ENCODE measurements at places on chromosomes 3 and 15. TPM values are rescaled to one million over a fixed set of nuclear protein-coding genes. Genes with fewer than 3 reads are reported as not detected.

DNA sequence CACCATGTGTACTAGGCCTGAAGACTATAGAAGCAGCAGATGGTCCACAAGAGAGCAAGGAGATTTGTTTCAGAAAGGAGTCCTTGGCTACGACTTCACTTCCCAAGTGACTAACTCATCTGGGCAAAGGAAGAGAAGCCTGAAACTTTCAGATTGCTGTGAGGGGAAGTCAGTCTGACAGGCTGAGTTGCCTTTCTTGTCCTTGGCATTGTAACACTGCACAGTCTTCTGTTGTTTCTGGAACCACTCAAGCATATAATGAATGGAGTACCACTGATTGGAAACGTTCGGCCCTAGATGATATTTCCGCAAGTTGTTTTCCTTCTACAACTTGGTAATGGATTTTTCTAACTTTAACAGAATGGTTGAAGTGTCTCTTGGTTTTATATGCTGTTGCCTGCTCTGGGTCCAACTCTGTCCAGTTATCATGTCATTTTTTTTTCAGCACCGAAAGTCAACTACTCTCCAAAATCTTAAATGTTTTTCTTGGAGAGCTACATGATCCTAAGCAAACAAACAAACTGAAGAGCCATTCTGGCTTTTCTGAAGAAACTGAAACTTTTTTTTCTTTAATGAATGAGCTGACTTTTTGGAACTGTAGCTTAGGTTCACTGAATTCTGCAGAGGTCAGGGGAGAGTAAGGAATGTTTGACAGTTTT is 685.7 kb downstream of the MECOM start:
- H3K27ac ChIP-seq, result no peak overlapping the region
- DNase-seq, result no peak
- no peaks in the 10 kb centered on the region for H3K27me3 ChIP-seq
- H3K4me3 ChIP-seq, result no peak overlapping the region
- no peaks in the 10 kb centered on the region for H3K4me1 ChIP-seq
- H3K36me3 ChIP-seq, result no peaks in the 10 kb centered on the region

DNA sequence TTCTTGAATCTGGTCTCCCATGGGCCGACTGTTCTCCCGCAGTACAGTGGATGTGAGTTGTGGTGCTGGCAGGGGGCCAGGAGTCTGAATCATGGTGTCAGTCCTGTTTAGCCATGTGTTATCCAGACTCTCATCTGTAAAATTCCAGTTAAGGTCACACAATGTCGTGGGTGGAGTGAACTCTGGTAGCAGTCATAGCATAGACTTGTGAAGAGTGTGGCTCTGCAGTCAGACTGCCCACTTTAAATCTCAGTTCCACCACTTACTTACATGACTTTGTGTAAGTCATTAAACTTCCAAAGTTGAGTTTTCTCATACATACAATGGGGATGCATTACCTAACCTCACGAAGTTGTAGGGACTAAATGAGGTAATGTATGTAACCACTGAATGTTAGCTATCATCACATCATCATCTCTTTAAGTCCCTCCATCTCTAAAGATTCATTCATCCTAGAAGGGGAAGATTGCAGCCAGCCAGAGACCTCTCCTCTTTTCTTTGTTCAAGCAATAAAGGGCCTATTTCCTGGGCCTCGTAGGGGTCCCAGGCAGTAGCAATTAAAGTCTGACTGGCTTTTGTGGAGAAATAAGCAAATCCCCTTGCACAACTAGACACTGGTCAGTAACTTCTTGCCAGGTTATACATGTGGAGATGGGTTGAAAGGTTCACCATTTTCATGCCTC is 93.9 kb downstream of the PCCB start:
- no peaks in the 10 kb centered on the region for H3K27me3 ChIP-seq
- H3K4me3 ChIP-seq, result no peak overlapping the region
- DNase-seq, result no peak

- H3K4me1 ChIP-seq, result peaks cover 11% of the 10 kb centered on the region
- H3K27me3 ChIP-seq, result no peaks in the 10 kb centered on the region
Observed at GRCh38 chr3:155995525-155996370, 124.6 kb upstream of the KCNAB1 start.

GRCh38 chr3:148126956-148127355 is 570.7 kb upstream of the AGTR1 start:
- no peak overlapping the region for H3K27ac ChIP-seq
- H3K4me3 ChIP-seq, result no peak overlapping the region
- no peaks in the 10 kb centered on the region for H3K27me3 ChIP-seq
- no peaks in the 10 kb centered on the region for H3K4me1 ChIP-seq
- no peaks in the 10 kb centered on the region for H3K36me3 ChIP-seq

GRCh38 chr3:192237992-192238608 is 489.2 kb downstream of the FGF12 start:
- peak; percentile 41 for DNase-seq
- no peak overlapping the region for H3K4me3 ChIP-seq
- H3K4me1 ChIP-seq, result peaks cover 17% of the 10 kb centered on the region
- no peaks in the 10 kb centered on the region for H3K36me3 ChIP-seq
- no peaks in the 10 kb centered on the region for H3K27me3 ChIP-seq

DNA sequence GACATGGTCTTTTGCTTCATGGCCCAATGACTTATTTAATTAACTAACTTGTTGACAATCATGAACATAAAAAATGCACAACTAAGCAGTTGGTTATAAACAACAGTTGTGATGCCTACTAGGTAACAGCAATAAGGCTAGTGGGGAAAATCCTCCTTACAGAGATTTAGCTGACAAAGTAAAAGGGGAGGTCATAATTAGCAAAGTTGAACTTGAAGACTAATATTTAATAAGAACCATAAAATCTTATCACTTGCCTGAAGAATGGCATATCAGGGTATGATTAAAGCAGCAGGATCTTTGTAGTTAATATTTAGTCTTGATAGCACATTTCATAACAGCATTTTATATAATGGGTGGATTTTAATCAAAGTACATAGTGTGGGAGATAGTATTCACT is 84.2 kb downstream of the MME start:
- H3K4me3 ChIP-seq, result no peak overlapping the region
- H3K27ac ChIP-seq, result no peak overlapping the region
- peaks cover 9% of the 10 kb centered on the region for H3K36me3 ChIP-seq
- no peaks in the 10 kb centered on the region for H3K27me3 ChIP-seq
- no peak for DNase-seq

DNA sequence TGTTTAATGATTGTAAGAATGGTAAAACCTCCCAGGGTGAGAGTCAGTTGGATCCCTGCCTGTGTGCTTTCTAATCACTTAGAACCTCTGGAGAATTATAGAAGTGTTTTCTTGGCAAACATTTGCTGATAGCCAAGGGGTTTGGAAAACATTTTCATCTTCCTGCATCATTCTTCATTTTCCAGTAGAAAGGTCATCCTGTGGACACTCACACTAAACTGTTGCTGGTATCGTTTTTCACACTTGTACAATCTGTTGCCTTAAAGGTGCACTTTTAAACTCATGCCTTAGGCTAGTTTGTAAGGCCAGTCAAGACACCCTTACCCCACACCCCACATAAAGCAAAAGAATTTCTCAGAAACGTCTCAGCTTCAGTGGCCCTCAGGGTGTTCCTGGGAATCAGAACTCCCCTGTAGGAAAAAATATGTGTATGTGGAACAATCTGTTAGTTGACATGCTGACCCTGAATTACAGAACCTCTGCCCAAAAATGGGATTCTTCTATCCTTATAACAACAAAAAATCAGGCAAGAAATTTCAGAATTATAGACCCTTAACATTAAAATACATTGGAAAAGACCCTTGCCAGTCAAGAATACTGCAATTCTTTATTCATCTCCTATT is 5.8 kb upstream of the PLD1 start:
- H3K4me1 ChIP-seq, result no peaks in the 10 kb centered on the region
- no peak for DNase-seq
- H3K4me3 ChIP-seq, result no peak overlapping the region
- H3K27ac ChIP-seq, result no peak overlapping the region
- H3K27me3 ChIP-seq, result peaks cover 13% of the 10 kb centered on the region
- no peaks in the 10 kb centered on the region for H3K36me3 ChIP-seq

DNA sequence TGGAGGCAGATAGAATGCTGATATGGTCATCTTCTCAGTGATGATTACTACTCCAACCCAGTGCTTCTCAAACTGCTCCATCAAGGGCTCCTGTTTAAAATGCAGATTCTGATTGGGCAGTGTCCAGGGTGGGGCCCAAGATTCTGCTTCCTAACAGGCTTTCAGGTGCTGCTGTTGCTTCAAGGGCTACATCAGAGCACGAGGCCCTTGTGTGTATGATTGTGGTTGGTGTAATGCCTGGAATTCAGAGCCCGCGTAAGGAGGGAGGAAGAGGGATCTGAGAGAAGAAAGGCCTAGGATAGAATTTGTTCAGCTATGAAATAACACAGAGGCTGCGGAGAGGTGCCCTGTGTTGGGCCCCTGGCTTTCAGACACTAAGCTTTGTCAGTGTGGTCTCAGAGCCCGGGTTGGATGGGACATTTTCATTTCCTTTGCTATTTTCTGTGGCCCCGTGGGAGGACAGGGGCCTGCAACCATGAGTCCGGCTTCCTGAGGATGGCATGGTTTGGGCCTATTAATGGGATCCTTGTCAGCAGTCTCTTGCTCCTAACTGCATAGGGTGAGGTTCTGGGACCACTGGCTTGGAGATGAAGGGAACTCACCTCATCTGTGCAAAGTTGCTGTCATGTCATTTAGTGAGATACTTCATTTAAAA is 53.0 kb downstream of the ATP1B3 start:
- H3K27ac ChIP-seq, result peak overlapping the region; percentile 37
- no peak overlapping the region for H3K4me3 ChIP-seq
- peaks cover 8% of the 10 kb centered on the region for H3K4me1 ChIP-seq
- no peak for DNase-seq
- no peaks in the 10 kb centered on the region for H3K27me3 ChIP-seq

- H3K36me3 ChIP-seq, result no peaks in the 10 kb centered on the region
- no peak overlapping the region for H3K27ac ChIP-seq
Observed at GRCh38 chr15:69533522-69533921, 80.9 kb downstream of the RPLP1 start.

DNA sequence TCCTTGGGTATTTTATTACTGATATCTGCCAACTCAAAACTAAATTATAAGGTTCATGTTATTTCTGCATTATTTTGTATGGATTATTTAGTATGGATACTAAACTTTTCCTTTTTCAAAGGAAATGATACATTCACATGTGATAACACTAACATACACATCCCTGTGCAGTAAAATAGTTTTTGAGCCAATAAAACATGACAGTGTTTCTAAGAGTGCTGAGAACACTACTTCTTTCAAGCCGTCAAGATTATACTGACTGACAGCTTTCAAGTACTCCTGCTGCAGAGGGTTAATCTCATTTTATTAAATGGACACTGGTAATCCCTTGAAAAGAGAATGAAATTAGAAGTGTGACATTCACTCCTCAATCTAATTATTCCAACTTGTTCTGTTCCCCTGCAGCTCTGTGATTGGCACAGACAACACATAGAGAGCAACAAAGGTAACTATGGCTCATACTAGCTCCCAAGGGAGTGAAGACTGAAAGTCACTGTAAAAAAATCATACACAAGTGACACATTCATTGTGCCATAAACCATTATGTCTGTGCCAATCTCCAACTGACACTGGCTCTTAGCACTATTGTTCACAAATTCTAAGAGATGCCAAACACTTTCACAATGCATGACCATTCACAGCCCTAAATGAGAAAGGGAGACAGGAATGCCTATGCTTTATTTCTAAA is 468.6 kb downstream of the SHQ1 start:
- peaks cover 11% of the 10 kb centered on the region for H3K36me3 ChIP-seq
- DNase-seq, result no peak
- no peak overlapping the region for H3K4me3 ChIP-seq
- no peaks in the 10 kb centered on the region for H3K27me3 ChIP-seq

- no peak overlapping the region for H3K27ac ChIP-seq
- H3K27me3 ChIP-seq, result peaks cover 27% of the 10 kb centered on the region
- no peaks in the 10 kb centered on the region for H3K4me1 ChIP-seq
- DNase-seq, result no peak
- H3K4me3 ChIP-seq, result no peak overlapping the region
Observed at GRCh38 chr15:76324066-76324465, 12.5 kb upstream of the ISL2 start.

- peak; percentile 73 for DNase-seq
- peaks cover 18% of the 10 kb centered on the region for H3K27me3 ChIP-seq
- H3K27ac ChIP-seq, result no peak overlapping the region
- no peak overlapping the region for H3K4me3 ChIP-seq
- H3K4me1 ChIP-seq, result peaks cover 6% of the 10 kb centered on the region
Observed at GRCh38 chr15:82709081-82709420, 624 bp downstream of the AP3B2 start.

DNA sequence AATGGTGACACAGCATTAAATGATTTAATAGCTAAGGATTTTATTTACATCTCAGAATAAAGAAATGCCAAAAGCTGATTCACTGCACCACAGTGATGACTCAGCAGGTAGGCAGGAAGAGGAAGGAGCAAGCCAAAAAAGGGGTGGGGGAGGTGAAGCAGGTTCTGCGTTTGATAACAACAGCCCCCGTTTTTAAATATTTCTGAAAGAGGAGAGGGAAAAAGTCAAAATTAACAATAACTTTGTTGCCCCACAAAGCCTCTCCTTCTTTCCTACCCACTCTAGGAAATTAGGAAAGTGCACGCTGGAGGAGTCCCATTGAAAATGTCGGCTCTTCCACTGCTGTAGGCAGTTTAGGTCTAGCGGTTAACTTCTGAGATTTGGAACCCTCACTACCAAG is 9.9 kb upstream of the CCDC54 start:
- H3K27ac ChIP-seq, result 0 out of 2 replicates have a peak overlapping the region, but pooled peaks have one; percentile 9
- H3K4me3 ChIP-seq, result no peak overlapping the region
- no peaks in the 10 kb centered on the region for H3K36me3 ChIP-seq
- peaks cover 50% of the 10 kb centered on the region for H3K4me1 ChIP-seq
- no peak for DNase-seq

GRCh38 chr3:151644020-151644620 is 89.6 kb upstream of the AADACL2 start:
- H3K4me3 ChIP-seq, result no peak overlapping the region
- H3K36me3 ChIP-seq, result no peaks in the 10 kb centered on the region
- H3K27ac ChIP-seq, result no peak overlapping the region
- no peaks in the 10 kb centered on the region for H3K4me1 ChIP-seq

DNA sequence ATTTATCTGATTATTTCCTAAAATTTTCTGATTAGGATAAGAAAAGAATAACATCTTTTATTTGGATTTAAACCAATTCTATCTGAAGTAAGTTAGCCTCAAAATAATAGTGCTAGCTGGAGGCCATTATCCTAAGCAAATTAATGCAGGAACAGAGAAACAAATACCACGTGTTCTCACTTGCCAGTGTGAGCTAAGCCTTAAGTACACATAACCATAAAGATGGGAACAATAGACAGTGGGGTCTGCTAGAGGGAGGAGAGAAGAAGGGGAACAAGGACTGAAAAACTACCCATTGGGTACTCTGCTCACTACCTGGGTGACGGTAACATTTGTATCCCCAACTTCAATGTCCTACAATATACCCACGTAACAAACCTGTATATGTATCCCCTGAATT is 31.3 kb upstream of the LYSMD4 start:
- no peaks in the 10 kb centered on the region for H3K4me1 ChIP-seq
- no peaks in the 10 kb centered on the region for H3K36me3 ChIP-seq
- H3K4me3 ChIP-seq, result no peak overlapping the region
- DNase-seq, result no peak

Gene RASL12
- 6.5 TPM for total RNA-seq

Gene RASGRF1
- total RNA-seq, result 0.85 TPM

Gene SECISBP2L
- total RNA-seq, result 30.4 TPM

Gene ZPLD1
- total RNA-seq, result not detected

Gene GPD1L
- 5.8 TPM for total RNA-seq

Gene ZNF620
- 17.2 TPM for total RNA-seq

Gene C15orf39
- 39.9 TPM for total RNA-seq

Gene GHSR
- total RNA-seq, result not detected

Gene HES1
- total RNA-seq, result 65.9 TPM
